ENCODE measurements at places on chromosomes 4 and X. TPM values are rescaled to one million over a fixed set of nuclear protein-coding genes. Genes with fewer than 3 reads are reported as not detected.

- peak; percentile 62 for DNase-seq
These were observed at the start of gene PRKX for GRCh38 chrX:3713225-3713936. Gene PRKX (minus strand): TSS chrX:3713649. CDS start chrX:3713253, 396 bp downstream.

- no peak for DNase-seq
These were observed 15.5 kb downstream of the NUDT6 start for GRCh38 chr4:122906859-122907305.

GRCh38 chrX:10401239-10401638 lies 219.1 kb downstream of the MID1 start:
- no peak for DNase-seq

DNA sequence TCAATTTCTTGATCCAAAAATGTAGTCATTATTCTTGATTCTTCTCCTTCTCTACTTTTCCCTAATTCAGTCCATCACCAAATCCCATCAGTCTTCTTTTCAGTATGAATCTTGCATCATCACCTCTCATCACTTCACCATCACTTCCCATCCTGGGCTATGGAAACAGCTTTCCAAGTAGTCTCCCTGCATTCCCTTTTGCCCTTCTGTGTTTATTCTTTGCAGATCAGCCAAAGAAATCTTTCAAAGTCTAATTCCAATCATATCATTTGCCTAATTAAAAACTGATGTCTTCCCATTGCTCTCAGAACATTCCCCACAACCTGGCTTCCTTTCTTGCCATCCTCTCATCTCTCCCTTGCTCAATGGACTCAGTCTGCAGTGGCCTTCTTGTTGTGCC lies 201.7 kb upstream of the ADAMTS3 start:
- DNase-seq = no peak

- DNase-seq = no peak
These were observed 99.2 kb upstream of the DDIT4L start for GRCh38 chr4:100289530-100289888.

- no peak for DNase-seq
These were observed 46.8 kb upstream of the FAM9C start for GRCh38 chrX:13091111-13091765.

DNA sequence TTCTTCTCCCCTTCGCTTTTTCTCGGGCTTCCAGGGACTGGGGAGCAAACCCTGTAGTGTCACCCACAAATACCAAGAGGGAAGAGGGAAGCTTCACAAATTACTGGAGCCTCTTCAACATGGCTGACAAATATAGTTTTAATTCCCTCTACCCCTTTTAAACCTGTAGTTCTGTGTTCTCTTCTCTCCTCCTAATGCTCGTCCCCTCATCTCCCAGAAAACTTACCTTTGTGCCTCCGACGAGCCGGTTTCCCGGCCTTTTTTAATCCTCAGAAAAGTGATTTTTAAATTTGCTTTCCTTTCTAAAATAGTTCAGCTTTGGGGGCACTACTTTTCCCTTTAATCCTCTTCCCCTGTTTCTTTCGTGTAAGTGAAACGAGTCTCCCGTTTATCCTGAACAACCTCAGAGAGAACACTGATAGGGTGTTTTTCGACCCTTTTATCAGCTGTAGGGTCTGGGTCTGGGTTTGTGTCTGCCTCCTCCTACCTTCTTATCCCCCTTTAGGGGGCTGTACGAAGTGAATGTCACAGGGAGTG lies 408 bp downstream of the TET2 start:
- DNase-seq = no peak

- DNase-seq = peak; percentile 17
These were observed 323.6 kb downstream of the BCOR start for GRCh38 chrX:39773923-39774773.

- no peak for DNase-seq
These were observed 172.9 kb upstream of the GLRA2 start for GRCh38 chrX:14356401-14356800.

DNA sequence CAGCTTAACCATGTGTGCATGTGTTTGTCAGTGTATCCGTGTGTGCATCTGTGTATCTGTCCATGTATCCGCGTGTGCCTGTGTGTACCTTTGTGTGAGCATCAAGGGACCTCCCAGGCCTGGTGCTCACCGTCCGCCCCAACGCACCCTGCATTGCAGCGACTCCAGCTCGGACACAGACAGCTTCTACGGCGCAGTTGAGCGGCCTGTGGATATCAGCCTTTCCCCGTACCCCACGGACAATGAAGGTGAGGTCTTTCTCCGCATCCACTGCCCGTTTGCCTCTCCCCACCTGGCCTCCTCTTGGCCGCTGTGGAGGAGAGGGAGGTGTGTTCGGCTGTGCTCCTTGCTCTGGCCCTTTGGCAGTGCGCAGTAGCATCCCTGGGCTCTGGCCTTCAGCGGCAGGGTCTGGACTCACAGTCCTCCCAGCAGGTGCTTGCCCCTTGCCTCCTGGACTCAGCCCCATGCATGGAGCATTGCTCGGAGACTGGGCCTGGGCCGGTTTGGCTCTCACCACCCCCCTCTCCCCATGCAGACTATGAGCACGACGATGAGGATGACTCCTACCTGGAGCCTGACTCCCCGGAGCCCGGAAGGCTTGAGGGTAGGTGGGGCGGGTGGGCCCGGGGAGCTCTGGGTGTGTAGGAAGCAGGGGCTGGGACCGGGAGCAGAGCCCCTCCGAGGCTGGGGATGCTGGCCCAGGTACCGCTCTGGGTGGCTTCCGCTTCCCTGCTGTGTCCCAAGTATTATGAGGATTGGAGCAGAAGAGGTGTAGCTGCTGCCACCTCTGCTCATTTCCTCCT lies 16.4 kb upstream of the ADD1 start:
- DNase-seq = no peak

DNA sequence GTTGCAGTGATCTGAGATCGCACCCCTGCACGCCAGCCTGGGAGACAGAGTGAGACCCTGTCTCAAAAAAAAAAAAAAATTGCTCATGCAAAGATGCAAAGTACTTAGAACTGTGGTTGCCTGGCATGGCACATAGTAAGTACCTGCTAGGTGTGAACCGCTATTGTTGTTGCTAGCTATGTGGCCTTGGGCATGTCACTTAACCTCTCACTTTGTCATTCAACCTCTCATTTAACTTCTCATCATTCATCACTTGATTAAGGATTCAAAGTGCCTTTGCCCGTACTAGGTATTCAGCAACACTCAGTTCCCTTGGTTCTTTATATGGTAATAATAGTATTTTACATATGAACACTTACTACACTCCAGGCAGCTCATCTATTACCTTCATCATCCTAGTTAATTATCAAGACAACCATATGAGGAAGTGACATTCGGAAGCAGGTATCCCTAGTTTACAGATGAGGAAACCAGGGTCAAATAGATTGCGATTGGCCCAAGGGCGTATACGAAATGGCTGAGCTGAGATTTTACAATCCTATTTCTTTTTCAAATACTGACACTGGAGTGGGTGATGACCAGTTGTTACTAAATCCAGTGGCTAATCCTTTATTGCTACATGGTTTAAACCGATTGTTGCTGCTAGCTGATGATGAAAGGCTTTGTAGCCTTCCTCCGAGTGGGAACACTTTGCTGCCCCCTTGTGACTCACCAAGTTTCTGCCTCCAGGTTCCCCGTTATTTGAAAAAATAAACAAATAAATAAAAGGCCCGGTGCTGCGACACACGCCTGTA lies 28.8 kb upstream of the SOWAHD start:
- peak; percentile 63 for DNase-seq

DNA sequence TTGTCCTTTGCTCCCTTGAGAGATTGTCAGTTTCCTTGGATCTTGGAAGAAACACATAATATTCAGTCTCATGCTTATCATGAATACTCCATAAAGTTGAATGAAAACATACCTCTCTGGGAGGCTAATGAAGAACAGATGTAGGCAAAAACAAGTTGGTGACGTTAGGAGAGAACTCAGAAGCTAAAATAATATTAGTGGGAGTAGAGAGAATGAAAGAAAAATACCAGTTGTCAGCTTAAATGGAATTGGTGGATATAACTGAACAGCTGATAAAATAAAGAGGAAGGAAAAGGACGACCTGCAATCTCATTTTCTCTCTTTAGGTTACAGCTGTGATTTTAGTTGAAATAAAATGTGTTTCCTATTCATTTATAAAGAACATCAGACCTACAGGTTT lies 124.8 kb downstream of the SNCA start:
- DNase-seq = no peak

DNA sequence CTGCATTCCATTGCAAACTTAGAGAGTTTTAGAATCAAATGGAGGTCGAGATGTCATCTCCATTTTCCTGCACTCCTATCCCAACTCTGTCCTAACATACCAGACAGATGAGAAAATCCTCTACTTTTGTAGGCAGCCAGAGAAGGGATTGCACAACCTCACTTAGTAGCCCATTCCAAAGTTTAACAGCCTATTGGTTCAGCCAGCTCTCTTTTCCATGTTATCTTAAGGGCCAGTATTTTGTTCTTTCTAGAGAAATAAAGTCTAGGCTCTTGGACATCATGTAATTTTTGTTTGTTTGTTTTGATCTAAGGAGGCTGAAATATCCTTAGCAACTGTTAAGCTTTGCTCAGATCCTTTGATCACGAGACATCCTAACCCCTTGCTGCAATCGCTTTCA lies 173.0 kb downstream of the COX18 start:
- DNase-seq = no peak

DNA sequence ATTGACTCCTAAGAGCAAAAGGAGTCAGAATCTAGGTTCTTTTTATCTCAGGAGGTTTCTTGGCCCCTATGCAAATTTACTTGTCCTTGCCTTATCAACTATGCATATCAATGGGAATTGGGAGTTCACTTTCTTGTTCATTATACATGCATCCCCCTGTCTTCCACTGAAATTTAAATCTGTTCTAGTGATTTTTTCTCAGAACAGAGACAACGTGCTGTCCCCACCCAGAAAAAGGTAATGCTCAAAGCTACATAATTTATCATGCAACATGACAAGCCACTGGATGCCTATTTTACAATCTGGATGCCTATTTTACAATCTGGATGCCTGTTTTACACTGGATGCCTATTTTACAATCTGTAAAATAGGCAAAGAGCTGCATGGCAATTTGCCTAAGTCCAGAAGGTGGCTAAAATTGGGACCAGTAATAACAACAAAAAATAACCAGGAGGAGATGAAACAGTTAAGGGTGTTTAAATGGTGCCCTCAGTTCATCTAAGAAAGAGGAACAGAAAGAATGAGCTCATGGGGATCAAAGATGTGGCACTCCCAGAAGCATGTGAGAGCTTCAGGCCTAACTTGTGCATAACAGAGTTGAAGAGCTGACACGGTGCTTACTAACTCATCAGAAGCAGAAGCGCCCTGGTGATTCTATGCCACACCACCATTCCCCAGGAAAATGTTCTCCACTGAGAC lies 537.8 kb upstream of the BOD1L1 start:
- DNase-seq = no peak

DNA sequence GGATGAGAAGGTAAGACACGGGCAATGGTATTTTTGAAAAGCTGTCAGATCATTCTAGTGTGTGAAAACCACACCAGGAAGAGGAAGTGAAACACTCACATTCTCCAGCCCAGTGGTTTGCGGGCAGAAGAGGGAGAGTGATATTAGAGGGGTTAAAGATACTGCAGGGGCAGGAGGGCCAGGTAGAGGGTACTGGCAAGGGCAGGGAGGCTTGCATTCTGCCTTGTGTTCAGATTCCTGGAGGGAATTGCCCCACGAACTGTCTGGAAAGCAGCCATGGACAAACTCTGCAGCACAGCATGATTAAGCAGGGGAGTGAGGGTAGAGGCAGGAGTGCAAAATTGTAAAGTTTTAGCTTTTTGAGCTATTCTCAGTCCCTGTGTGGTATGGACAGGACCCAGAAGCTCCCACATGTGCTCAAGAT lies 30.9 kb downstream of the NIPAL1 start:
- DNase-seq = peak; percentile 3

DNA sequence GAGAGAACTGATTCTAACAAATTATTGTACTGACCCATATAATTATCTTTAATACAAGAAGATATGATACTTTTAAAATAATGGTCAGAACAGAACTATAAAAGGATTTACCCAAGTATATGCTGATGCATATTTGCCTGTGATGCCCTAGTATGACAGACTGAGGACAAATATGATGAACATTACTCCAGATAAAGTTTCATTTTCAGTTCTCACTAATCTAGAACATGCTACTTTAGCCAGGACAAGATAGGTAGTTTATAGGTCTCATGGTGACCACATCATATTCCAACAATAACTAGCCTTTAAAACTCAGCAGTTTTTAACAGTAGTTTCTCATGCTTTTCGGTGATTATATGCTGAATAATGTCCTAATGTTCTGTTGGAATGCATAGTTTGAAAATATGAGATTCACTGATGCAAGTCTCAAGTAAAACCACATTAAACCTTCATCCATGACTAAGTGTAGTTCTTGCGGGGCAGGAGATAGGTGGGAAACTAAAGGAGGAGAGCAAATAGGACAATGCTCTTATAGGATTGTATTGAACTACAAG lies 295.2 kb upstream of the AGA start:
- DNase-seq = no peak

DNA sequence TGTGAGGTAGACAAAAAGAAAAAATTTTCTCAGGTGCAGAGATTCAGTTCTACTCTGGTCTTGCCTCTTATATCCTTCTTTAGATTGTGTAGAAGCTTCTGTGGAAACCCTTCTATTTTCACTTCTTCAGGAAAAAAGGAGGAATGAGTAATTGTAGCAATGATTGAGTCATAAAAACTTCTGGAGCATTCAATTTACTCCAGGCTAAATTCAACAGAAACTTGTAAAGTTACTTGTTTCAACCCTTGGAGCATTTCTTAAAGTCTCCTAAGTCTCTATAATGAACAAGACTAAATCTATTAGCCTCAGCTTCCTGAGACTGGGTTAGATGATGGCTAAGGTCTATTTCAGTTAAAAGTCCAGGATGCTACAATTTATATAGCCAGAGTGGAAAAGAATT lies 29.9 kb downstream of the BOD1L1 start:
- no peak for DNase-seq

DNA sequence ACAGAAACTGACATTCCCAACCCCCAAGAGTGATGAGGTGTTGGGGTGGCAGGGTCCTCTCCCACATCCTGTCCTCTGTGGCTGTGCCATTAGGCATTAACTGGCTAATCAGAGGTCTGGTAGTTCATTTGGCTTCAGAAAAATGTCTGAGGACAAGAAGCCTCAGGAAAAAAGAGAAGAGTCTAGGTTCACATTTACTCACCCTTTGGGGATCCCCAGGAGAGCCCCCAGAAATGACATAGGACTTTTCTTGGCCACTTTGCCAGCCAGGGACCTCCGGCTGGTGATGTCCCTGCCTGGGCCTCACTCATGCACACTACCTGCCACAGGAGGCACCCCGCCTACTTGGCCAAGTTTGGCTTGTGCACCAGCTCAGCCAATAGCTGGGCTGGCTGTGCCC lies 173.0 kb downstream of the RBM46 start:
- DNase-seq = no peak

DNA sequence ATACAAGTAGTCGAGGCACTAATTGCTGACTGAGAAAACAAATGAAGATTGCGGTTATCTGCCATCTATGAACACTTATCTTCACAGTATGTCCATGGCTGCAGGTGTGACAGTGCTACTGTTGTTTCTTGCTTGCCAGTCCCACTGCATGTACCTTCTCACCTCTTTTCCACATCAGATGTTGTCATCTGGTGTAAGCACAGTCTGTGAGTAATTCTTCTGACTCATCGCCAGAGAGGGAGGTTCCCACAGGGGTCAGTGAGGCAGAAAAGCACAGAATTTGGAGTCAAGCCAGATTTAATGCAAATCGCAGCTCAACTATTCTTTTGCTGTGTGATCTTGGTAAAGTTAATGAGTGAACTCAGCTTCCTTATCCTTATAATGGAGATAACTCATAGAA lies 144.4 kb downstream of the GLRA2 start:
- no peak for DNase-seq

The KIAA1210 gene
- total RNA-seq = not detected

The BTK gene
- 37.7 TPM for total RNA-seq

The GATB gene
- 17.0 TPM for total RNA-seq

The ZFP42 gene
- total RNA-seq = not detected

The RNF212 gene
- 1.1 TPM for total RNA-seq

The DRD5 gene
- total RNA-seq = not detected
